ENCODE measurements at places on chromosomes 5 and 9.

DNA sequence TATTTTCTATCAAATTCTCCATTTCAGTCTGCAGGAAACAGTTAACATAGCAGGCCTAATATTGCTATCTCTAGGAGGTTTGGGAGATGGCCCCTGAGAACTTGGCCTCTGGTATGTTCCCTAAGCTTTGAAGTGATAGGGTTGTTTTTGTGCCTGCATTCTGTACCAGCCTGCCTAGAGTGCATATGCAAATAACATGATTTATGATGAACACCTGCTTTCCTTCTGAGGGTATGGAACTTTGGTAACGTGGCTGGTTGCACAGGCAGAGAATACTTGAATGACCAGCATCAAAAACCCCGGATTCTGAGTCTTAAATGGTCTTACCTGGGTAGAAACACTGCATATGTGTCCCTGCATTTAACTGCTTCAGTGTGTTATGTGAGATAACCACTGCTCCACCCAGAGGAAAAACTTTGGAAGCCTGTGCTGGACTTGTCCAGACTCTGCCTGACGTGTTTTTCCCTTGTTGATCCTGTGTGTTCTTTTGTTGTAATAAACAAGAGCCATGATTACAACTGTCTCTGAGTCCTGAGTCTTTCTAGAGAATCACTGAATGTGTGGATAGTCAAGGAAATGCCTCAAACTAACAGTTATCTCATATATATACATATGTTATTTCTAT is 111.3 kb upstream of the ABCA1 start:
- DNase-seq, result no peak

GRCh38 chr9:33393581-33393980 is 8.8 kb downstream of the AQP7 start:
- no peak for DNase-seq

- no peak for DNase-seq
Measured at GRCh38 chr9:106218427-106218826, 524.1 kb downstream of the TMEM38B start.

- DNase-seq, result no peak
Measured at GRCh38 chr5:93599001-93599379, 16.0 kb downstream of the NR2F1 start.

DNA sequence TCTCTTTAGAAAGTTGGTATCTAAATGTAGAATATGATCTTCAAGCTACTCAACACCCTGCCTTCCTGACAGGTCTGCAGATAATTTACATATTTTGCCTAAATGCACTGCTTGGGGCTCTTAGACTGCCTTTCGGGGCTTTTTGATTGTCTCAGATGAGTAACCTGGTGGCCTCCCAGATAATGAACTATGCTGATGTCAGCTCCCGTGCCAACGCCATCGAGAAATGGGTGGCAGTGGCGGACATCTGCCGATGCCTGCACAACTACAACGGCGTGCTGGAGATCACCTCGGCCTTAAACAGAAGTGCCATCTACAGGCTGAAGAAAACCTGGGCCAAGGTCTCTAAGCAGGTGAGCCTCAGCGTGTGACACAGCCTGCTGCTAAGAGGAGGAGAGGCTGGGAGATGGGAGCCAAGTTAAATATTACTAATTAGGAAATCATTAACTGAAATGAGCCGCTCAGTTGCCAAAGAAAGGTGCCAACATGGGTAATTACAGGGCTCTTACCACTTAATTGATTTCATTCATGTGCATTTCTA is 20.8 kb upstream of the CKMT2 start:
- no peak for DNase-seq

DNA sequence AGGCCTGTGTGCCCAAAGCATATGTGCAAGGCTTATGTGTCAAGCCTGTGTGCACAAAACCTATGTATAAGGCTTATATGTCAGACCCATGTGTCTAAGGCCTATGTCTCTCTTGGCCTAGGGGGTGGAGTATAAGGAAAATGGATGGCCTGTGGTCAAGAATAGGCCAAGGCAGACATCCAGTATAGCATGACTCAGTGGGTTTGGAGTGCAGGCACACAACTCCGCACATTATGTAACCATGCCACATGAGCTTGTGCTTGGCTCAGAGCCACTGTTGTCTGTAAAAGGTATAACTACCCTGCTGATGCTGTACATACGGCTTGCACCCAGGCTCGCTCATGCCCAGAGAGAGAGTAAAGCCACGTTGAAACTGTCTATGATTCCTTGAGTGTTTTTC is 626.4 kb upstream of the NUDT12 start:
- DNase-seq, result no peak

GRCh38 chr5:111676926-111677415 is 80.0 kb downstream of the NREP start:
- DNase-seq, result no peak

- no peak for DNase-seq
Measured at GRCh38 chr5:82327941-82328340, 49.8 kb upstream of the RPS23 start.
